B cell (primary cell): ENCODE measurements at places on chromosomes 7 and 10.

GRCh38 chr10:130553826-130554225 lies 417.6 kb downstream of the GLRX3 start:
- H3K4me1 ChIP-seq, result no peaks in the 10 kb centered on the region
- no peaks in the 10 kb centered on the region for H3K36me3 ChIP-seq
- no peak for DNase-seq
- no peak overlapping the region for H3K4me3 ChIP-seq
- H3K27ac ChIP-seq, result no peak overlapping the region

DNA sequence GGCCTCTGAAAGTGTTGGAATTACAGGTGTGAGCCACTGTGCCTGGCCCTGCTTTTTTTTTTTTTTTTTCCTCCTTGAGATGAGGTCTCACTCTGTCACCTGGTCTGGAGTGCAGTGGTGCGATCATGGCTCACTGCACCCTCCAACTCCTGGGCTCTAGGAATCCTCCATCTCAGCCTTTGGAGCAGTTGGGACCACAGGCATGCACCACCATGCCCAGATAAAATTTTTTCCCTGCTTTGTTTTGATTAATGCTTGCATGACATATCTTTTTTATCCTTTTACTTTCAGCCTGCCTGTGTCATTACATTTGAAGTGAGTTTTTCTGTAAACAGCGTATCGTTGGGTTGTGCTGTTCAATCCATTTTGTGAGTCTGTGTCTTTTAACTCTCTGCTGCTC lies 97.0 kb downstream of the ANKRD61 start:
- DNase-seq, result no peak
- no peak overlapping the region for H3K27ac ChIP-seq
- no peaks in the 10 kb centered on the region for H3K27me3 ChIP-seq
- H3K4me1 ChIP-seq, result no peaks in the 10 kb centered on the region
- no peak overlapping the region for H3K4me3 ChIP-seq

GRCh38 chr7:45889367-45890067 lies 1.2 kb downstream of the IGFBP1 start:
- no peaks in the 10 kb centered on the region for H3K36me3 ChIP-seq
- no peak for DNase-seq
- no peak overlapping the region for H3K27ac ChIP-seq
- H3K4me1 ChIP-seq, result no peaks in the 10 kb centered on the region

- DNase-seq, result peak; percentile 76
- no peaks in the 10 kb centered on the region for H3K36me3 ChIP-seq
- no peaks in the 10 kb centered on the region for H3K27me3 ChIP-seq
- peaks cover 88% of the 10 kb centered on the region for H3K4me1 ChIP-seq
- no peak overlapping the region for H3K4me3 ChIP-seq
Observed at GRCh38 chr10:72257051-72257892, 16.5 kb upstream of the DDIT4 start.

- H3K4me1 ChIP-seq, result no peaks in the 10 kb centered on the region
- DNase-seq, result no peak
- no peak overlapping the region for H3K4me3 ChIP-seq
- no peaks in the 10 kb centered on the region for H3K27me3 ChIP-seq
Observed at GRCh38 chr10:52252307-52252706, 61.8 kb upstream of the DKK1 start.

DNA sequence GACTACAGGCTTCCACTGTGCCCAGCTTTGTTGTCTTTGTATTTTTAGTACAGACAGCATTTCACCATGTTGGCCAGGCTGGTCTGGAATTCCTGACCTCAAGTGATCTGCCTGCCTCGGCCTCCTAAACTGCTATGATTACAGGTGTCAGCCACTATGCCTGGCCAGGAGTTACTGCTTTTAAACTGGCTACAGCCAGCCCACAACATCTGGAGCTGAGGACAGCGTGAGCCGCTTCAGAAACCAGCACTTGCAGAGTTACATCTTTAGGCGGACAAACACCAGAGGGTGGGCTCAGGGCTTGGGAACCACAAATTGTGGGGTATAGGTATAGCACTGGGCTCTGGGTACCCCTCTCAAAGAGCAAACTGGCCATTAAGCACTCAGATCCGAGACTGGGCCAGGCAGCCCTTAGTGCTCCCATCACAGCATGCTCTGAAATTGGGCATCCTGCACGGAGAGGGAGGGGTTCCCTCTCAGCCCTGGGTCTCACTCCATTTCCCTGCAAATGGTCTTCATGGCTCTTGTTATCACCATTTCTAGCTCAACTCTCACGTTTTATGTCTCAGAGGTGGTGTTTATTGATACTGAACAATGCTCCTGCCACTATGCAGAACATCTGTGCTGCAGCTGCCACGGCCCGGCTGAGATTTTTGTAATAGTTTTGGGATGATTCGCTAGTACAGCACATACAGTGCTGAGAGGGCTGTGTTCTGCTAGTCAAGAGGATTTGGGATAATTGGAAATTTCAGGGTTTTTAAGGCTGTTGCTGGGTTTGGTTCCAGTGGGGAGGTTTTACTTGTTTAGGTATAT lies 146.4 kb upstream of the LYZL2 start:
- no peak overlapping the region for H3K4me3 ChIP-seq
- H3K27ac ChIP-seq, result no peak overlapping the region
- no peaks in the 10 kb centered on the region for H3K4me1 ChIP-seq
- H3K27me3 ChIP-seq, result no peaks in the 10 kb centered on the region

DNA sequence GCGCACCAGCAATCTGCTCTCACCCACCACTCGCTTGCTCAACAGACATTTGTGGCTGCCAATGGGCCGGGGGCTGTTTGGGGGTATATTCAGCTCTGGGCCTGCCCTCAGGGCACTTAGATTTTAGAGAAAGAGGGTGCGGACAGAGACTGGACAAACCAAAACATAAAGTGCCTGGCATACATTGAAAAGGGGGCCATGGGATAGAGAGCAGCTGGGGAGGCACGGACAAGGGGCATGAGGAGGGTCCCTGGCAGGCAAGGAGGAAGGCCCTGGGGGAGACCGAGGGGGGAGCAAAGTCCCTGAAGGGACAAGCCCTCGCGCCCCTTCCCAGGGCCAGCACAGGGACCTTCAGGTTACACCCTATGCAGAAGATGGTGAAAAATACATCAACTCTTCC lies 43.5 kb downstream of the CLRN3 start:
- no peak overlapping the region for H3K4me3 ChIP-seq
- H3K27me3 ChIP-seq, result no peaks in the 10 kb centered on the region
- no peak overlapping the region for H3K27ac ChIP-seq
- no peak for DNase-seq

DNA sequence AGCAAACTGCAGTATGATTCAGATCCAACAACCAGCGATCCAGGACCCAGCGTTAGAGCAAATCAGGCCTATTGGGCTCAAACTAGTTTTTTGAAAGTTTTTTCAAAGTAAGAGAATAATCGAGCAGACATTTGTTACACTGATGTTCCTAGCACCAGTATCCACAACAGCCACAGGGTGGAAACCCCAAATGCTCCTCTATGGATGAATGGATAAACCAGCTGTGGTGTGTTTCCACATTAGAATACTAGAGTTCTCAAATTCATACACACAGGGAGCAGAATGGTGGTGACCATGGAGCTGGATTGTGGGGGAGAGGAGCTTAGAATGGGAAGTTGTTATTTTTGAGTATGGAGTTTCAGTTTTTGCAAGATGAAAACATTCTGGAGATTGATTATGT lies 60.7 kb downstream of the PDIA4 start:
- no peaks in the 10 kb centered on the region for H3K27me3 ChIP-seq
- H3K27ac ChIP-seq, result no peak overlapping the region
- no peak for DNase-seq

GRCh38 chr7:113875224-113875623 lies 43.6 kb downstream of the PPP1R3A start:
- H3K36me3 ChIP-seq, result no peaks in the 10 kb centered on the region
- no peak overlapping the region for H3K27ac ChIP-seq
- no peak overlapping the region for H3K4me3 ChIP-seq
- no peak for DNase-seq
- no peaks in the 10 kb centered on the region for H3K27me3 ChIP-seq
- H3K4me1 ChIP-seq, result no peaks in the 10 kb centered on the region
